ENCODE measurements at places on chromosomes 5 and 9.

- DNase-seq: no peak
Measured at GRCh38 chr5:74535926-74536325, 104.6 kb downstream of the ENC1 start.

DNA sequence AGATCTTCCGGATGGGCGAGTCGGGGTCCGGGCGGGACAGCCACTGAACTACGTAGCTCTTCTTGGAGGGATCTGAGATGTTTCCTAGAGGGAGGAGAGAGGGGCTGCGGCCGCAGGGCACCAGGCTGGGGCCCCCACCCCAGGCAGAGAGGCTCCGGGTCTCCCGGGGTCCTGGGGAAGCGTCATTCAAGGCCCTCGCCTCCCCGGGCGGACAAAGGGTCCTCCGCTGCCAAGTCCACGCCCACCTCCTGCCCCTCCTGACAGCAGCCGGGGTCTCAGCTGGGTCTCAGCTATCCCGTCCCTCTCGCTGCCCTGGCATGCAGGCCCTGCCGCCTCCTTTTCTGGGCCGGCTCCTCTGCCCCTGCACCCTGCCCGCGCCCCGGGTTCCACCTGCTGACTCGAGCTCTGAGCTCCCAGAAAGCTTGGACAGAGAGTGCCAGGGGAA lies 61.5 kb downstream of the ZNF354C start:
- no peak for DNase-seq

DNA sequence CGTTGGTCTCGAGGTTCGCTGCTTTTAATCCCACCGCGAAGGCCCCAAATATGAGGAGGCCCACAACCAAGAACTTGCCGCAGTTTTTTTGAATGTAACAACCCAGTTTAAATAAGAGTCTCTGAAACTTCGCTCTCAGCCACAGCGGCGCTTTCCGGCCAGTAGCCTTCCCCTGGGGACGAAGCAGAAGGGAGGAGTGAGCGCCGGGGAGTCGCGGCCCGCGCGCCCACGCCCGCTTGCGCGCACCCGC lies 10.4 kb downstream of the PTCH1 start:
- DNase-seq: peak; percentile 20

- DNase-seq: peak; percentile 16
Measured at GRCh38 chr9:94656200-94656599, 16.9 kb upstream of the FBP1 start.

GRCh38 chr5:143008809-143009521 lies 238.8 kb downstream of the ARHGAP26 start:
- DNase-seq: peak; percentile 65

DNA sequence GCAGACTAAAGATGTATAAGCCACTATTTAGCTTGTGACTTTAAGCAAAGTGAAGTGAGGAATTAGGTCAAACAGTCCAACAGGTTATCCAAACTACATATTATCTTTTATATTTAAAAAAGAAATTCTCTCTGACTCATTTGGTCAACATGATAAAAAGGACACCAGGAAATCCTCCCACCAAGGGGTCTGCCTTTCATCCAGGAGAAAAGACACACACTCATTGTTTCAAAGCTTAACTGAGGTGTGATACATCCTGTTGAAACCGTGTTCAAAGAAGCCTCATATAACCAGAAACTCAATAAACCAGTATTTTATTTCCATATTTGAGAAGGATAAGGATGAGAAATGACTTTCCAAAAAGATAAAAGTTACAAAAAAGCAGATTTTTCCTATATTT lies 417.1 kb downstream of the HCN1 start:
- DNase-seq: no peak

- peak; percentile 42 for DNase-seq
Measured at GRCh38 chr9:36748322-36748899, 175.7 kb downstream of the MELK start.

DNA sequence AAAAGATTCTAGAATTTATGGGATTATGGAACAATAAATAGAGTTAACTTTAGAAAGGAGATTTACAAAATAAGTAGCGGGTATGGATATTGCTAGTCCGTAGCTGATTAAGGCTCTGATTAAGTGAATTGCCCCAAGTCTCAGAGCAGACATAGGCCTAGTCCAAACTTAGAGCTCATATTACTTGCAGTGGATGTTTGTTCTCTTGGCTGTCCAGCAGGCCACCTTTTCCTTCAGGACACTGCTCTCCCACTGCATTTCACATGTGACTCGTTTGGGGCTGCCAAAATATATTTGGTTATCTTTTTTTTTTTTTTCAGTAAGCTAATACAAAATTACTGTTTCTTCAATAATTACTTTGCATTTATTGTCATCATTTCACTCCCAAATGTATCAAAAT lies 76.6 kb downstream of the ARRDC3 start:
- no peak for DNase-seq

GRCh38 chr5:102581011-102581410 lies 82.2 kb upstream of the SLCO6A1 start:
- no peak for DNase-seq

- DNase-seq: no peak
Measured at GRCh38 chr5:147388184-147389108, 121.4 kb downstream of the DPYSL3 start.

DNA sequence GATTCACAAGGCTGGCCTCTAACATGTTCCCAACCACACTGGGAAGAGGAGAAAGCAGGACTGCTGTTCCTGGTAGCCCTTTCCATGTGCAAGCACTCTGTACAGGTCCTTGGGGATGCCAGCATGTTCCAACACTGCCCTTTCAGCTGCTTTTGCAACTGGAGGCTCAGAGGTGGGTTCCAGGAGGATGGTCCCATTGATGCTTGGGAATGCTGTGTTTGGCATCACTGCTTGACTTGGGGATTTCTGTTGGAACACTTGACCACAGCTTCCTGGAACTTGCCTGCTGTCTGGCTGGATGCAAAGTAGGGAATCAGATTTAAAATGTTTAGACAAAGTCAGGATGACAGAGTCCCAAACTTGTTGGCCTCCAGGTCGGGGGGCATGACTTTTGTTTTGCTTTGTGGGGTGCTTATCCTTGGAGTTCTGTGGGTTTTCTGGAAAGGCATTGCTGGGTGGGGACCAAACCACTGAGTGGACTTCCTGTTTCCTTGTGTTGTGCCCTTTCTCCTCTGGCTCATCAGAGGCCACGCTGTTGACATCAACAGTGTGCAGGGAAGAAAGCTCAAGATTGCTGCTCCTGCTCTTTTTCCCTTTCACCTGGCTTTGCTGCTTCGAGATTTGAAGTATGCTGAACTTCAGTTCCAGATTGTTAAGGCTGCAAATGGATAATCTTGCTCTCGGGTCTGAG lies 148.5 kb upstream of the RPS23 start:
- no peak for DNase-seq

DNA sequence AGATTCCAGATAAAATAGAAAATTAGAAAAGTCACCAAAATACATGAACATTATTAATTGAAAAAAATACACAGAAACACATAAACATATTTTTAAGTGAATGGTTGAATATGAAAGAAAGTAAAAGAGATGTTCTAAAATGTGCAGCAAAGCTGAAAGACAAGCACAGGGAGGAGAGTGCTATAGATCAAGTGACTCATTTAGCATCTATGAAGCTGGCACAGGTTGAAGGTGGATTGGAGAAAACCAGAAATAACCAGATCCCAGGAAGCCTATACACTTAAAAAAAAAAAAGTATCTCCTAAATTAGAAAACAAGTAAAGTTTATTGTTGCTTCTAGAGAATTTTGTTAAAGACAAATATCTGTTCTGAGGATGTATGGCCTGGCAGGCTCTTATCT lies 338.9 kb downstream of the CDH12 start:
- DNase-seq: no peak

DNA sequence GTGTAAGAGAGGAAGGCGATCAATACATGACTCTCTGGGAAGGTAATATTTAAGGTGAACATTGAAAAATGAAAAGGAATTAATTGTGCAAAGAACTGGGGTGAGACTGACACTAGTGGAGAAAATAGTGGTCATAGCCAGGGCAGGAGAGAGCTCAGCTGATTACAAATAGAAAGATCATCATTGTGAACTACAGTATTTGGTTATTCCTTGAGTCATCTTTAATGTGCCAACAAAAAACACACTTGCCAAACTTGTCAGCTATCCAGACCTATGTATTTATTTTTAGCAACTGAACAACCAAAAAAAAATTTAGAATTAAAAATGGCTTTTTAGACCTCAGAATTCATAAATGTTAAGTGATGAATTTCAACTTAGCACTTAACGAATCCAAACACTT lies 749.8 kb upstream of the CDH9 start:
- no peak for DNase-seq

GRCh38 chr5:18772475-18772874 lies 1138.2 kb downstream of the TAF11L14 start:
- DNase-seq: no peak
